GM13977 (cell line): ENCODE measurements at places on chromosomes 6 and 20.

GRCh38 chr20:46303176-46303956, 4.9 kb downstream of the CDH22 start:
- DNase-seq: no peak

GRCh38 chr20:54549658-54550326, 74.4 kb downstream of the DOK5 start:
- DNase-seq: no peak

- no peak for DNase-seq
Measured at GRCh38 chr6:151128763-151129370, 110.9 kb upstream of the AKAP12 start.

GRCh38 chr6:117393045-117393444, 32.7 kb downstream of the ROS1 start:
- DNase-seq: no peak

- peak; percentile 56 for DNase-seq
Measured at GRCh38 chr6:41427642-41428335, 92.4 kb downstream of the NCR2 start.

DNA sequence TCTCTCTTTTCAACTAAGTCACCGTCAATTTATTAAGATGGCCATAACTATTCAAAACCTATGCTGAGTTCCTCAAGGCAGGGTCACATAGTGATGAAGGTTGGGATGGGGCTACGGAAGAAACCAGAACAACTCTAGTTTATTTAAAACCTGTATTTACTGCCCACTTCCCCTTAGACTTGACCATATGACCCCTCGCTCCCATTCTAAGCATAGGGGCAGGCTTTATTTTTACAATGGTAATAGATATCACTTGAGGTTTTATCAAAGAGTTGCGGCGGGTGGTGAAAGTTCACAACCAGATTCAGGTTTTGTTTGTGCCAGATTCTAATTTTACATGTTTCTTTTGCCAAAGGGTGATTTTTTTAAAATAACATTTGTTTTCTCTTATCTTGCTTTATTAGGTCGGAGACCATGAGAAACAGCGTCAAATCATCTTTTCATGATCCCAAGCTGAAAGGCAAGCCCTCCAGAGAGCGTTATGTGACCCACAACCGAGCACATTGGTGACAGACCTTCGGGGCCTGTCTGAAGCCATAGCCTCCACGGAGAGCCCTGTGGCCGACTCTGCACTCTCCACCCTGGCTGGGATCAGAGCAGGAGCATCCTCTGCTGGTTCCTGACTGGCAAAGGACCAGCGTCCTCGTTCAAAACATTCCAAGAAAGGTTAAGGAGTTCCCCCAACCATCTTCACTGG, 5.5 kb downstream of the EDN1 start:
- no peak for DNase-seq

GRCh38 chr6:40986364-40986763, 52.7 kb downstream of the UNC5CL start:
- no peak for DNase-seq

GRCh38 chr20:33291830-33292355, 8.9 kb downstream of the BPIFB1 start:
- peak; percentile 76 for DNase-seq

DNA sequence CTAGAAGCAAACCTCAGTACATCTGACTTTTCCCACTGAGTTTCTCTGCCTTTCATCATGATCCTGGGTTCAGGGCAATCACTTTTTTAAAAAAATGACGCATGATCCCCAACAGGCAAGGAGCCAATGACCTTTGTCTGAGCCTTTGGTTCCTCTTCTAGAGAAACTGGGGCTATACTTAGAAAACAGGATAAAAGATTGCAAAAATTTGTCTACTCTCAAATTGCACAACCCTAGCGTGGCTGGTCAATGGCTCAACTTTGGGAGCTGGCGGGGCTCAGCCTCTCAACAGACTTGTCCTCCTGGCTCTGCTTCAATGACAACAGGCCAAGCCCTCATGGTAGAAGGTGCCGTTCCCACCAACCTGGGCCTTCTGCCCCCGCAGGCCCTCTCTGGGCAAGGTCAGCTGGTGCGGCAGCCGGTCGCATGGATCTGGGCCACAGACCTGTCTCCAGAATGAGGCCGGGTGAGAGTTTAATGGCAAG, 48.7 kb downstream of the PDYN start:
- no peak for DNase-seq

DNA sequence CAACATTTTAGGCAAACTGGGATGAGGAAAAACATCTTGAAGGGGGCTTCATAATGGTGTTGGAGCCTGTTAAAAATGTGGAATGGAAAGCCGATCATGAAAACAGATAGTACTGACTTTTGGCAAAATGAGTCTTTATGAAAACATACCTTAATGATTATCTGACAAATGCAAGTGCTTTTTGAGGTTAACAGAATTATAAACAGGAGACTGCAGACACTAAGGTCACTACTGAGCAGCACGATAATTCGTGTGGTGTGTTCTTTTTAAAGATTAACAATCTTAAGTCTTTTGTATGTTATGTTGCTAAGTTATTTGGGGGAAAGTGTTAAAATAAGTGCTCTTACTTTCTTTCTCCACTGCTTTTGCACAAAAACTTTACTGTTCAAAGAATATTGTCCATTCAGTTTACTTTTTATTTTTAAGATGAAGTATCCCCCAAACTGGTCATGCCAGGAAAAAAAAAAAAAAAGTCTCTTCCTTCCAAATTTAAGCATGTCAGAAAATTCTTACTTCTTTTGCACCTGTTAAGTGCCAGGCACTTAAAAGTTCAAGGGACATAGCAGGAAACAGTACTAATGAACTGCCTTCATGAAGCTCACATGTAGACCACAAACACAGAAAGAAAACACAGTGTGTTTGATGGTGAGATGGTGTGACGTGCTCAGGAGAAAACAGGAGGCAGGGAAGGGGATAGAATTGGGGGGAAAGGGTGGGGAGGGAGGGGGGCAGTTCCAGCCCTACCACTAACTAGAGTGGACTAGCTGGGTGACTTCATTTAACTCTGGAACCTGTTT, 73.2 kb downstream of the CDYL start:
- no peak for DNase-seq

DNA sequence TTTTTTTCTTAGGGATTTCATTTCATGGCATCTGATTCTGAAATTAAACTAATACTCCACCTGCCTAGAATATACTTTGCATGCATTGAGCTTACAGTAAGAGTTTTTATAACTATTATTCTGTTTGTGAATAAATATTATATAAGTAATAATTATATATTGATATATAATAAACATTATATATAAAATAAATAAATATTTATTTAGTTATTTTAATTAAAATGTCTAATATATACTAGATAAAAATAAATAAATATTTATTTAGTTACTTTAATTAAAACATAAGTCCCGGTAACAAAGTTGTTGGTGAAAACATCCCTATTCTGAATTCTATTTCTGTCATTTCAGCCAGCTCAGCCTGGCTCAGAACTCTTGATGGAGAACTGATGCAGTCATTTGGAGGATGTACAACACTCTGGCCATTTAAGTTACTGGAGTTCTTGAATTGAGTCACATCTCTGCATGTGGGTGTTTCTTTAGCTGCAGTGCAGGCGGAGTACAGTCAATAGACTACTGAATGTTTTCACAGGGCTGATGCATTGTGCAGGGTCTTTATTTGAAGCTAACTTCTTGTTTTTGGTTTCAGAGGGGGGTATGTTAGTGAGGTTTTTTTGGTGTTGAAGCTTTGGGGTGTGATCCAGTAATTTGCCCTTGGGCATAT, 508.9 kb upstream of the ADGRB3 start:
- peak; percentile 47 for DNase-seq

DNA sequence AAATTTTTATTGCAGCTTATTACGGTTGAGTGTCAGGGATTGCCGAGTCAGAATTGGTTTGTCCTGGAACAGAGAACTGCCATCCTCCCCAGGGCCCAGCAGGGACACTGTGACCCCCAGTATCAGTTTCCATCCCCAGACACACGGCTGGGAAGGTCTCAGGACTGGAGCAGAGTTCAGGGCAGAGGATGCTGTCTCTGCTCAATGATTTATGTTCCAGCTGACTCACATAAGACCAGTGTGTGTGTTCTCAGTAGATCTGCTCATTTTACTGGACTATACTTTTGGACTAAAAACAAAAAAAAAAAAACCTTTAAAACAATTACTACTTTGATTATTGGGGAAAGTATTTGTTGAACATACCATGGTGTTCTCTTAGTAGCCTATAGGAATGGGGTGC, 44.2 kb downstream of the FNDC1 start:
- no peak for DNase-seq

- DNase-seq: no peak
Measured at GRCh38 chr20:14707865-14708596, 370.6 kb upstream of the FLRT3 start.

- no peak for DNase-seq
Measured at GRCh38 chr6:24492475-24492874, 2.3 kb upstream of the ALDH5A1 start.

DNA sequence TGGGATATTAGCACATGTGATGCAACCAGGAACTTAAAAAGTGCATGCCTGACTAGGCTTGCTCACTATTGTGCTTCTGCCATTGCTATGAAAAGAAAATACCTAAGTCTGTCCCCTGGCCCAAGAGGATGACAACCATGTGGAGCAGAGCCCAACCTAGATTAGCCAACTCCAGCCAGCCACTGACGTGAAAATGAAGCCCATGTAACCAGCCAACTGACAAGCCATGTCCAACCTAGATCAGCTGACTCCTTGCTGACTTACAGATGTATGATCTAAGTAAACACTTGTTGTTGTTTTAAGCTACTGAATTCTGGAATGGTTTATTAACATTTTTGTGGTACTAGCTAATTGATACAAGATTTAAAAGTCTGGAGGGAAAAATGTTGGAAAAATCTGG, 47.5 kb downstream of the PIGU start:
- DNase-seq: no peak

GRCh38 chr6:135990439-135990838, 138.9 kb downstream of the PDE7B start:
- DNase-seq: no peak

DNA sequence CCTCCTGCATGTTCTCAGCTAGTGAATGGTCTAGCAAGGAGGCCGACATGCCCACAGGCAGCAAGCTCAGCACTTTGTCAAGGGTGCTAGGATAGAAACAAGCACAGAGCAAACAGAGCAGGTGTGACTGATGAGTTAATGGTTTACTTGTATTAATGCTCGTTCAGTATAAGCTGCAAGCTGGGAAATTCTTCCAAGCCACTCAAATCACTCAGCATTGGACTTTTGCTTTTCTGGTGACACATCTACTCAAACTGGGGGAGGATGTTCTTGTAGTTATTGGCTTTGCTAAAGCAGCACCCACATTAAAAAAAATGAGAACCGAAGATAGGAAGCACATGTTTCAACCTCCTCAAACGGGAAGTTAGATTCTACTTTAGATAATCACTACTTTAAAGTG, 43.1 kb upstream of the NEDD9 start:
- peak; percentile 65 for DNase-seq

DNA sequence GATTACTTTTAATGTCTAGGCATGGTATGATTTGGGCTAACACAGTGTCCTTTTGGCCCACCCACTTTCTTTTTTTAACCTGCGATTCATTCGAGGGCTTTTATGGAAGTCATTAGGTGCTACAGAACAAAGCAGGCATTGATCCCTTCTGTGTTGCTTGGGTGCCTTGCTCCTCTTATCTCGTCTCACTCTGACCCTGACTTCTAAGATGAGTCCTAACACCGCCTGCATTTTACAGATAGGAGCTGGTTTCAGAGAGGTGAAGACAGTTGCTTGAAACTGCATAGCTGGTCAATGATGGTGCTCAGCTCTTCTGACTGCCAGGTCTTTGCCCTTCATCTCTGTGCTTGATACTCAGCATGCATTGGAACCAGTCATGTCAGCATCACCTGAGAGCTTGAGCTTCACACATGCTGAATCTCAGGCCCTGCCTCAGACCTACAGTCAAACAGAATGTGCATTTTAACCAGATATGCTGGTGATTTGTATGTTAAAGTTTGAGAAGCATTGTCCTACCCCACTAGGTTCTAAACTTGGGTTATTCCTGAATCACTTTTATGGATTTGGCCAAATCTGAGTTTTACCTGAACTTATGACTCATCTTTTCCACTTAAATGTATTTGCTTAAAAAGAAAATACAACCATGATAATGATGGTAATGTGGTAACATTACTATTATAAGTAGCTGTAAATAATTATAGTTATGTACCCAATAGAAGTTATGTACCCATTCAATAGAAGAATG, 142.3 kb downstream of the PLCB4 start:
- no peak for DNase-seq

- DNase-seq: no peak
Measured at GRCh38 chr20:17943343-17943742, 25.3 kb downstream of the SNX5 start.

GRCh38 chr6:91708534-91708933, 1121.7 kb upstream of the MAP3K7 start:
- no peak for DNase-seq

- DNase-seq: no peak
Measured at GRCh38 chr6:42498473-42499128, 46.9 kb upstream of the TRERF1 start.

GRCh38 chr6:118705544-118706491, 54.4 kb upstream of the CEP85L start:
- DNase-seq: no peak

GRCh38 chr20:35238735-35239134, 12.2 kb downstream of the MMP24 start:
- no peak for DNase-seq

DNA sequence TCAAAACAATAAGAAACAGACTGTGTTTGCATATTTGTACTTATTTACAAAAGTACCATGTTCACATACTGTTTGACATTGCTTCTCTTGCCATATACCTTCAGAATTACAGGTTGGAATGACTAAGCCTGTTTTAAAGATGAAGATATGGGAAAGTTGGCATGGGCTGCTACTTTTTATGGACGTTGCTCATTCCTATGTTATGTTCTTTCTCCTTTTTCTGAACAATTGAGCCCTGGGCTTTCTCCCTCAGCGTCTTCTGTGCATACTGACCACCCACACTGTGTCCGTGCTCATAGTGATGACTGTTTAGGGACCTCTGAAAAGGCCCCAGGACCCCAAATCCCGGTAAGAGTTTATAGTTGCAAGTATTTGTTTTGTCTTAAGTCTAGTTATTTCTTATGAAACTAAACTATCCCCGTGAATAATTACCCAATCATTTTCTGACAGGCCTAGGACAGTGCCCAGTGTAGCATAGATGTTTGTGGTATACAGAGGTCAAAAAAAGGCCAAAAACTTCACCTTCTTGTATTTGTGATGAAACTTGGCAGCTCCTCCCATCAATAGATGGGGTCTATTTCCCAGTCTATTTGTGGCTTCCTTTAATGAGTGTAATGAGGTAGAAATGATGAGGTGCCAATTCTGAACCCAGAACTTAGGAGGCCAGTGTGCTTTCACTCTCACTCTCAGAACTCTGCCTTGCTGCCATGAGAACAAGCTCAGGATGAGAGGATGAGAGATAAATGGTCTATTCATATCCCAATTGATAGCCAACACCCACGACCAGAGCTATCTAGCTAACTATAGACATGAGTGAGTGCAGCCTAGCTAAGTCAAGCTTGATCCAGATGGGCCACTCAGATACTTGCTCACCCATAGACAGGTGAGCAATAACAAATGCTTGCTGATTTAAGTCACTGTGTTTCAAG, 40.9 kb downstream of the GSTA4 start:
- no peak for DNase-seq

- no peak for DNase-seq
Measured at GRCh38 chr6:149324428-149324827, 6.9 kb downstream of the TAB2 start.

GRCh38 chr6:158812611-158813010, 6.6 kb downstream of the EZR start:
- DNase-seq: no peak
